ENCODE measurements at places on chromosomes 6 and 20.

- DNase-seq: no peak
Observed at GRCh38 chr6:100370265-100370664, 94.5 kb downstream of the SIM1 start.

DNA sequence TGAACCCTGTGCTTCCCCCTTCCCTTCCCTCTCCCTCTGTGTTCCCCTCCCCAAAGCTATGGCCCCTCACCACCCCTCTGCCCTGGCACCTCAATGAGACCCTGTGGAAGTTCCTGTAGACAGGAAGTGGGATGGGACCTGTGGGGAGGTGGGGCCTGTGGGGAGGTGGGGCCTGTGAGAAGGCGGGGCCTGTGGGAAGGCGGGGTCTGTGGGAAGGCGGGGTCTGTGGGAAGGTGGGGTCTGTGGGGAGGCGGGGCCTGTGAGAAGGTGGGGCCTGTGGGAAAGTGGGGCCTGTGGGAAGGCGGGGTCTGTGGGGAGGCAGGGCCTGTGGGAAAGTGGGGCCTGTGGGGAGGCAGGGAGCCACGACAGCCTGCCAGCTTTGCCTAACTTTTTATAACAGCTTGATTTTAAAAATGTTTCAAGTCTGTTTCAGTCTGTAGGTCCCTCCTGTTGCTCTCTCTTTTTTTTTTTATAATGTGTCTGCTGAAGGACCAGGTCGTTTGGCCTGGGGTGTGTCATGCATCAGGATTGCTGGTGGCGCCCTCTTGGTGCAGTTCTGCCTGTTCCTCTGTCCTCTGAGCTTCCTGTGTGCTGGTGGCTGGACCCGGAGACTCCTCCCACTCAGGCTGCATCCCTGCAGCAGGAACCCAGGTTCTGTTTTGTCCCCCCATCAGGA is 70.5 kb upstream of the SLCO4A1 start:
- no peak for DNase-seq

- no peak for DNase-seq
Observed at GRCh38 chr6:53938810-53939209, 144.0 kb downstream of the LRRC1 start.

- no peak for DNase-seq
Observed at GRCh38 chr6:4603291-4603690, 172.9 kb upstream of the CDYL start.

DNA sequence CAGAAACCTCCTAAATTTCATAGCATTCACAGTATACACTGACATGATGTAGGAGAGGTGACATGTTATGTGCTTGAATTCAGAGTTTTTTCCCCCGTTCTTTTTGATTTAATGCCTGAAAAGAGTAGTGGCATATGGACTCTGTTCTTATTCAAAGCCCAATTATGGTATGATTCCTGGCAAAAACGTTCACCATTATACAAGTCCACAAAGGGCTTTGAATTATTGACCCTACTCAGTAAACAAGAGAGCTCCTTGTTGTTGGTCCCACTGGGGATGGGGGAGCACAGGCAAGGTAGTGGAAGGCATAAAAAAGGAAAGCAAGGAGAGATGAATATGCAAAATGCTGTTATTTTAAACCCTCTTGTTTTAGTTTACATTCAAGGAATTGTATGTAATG is 136.0 kb upstream of the AHI1 start:
- DNase-seq: no peak

DNA sequence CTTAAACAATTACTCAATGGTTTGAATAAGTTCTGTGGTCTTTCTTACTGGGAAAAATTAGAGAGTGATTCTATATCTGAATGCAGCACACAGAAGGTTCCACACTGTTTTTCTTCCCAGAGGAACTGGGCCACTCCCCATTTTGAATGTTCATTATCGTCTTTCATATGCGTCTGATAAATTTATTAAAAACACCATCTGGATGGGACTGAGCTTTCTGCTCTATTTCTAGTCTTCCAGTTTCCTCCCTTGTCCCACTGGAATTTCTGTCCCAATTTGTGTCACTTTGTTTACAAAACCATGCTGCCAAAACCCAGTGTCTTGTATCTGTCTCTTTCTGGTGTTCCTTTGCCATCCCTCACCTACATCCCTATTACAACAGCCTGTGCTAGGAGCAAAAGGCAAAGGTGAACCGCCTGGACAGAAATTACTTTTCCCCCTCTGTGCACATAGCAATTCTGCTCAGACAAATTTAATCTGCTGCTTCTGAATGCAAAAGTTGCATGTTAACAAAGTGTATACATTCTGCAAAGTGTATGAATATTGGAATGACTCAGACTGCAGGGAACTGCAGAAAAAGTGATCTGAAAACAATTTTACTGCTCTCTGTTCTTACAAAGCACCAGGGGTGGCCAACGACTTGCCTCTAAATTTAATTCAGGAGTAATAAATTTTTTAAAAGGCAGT is 333.6 kb downstream of the BTBD9 start:
- DNase-seq: no peak
